ENCODE measurements at places on chromosomes 2 and 18.

DNA sequence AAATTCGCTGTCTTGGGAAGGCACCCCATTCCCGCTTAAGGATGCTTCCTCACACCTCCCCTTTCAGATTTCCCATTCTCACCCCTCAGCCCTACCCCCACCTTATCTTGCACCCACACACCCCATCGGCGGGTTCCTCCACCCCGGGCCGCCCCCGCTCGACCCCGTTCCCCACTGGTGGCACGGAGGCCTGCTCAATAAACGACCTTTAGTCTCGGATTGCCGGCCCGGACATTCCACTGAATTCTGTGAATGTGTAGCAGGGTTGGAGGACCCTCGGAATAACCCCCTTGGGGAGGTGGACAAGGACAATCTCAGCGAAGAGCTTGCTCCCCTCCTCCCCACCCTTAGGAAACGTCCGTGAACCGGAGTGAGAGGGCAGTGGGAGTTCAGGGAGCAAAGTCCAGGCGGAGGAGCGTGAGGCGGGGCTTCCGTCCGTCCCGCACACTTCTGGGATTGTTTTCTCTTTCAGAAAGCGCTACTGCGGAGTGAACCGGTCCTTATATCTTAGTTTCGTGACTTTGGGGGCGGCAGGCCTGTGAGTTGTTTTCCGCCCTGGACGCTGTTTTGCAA lies 2.8 kb upstream of the LBX2 start:
- DNase-seq: no peak

- DNase-seq: no peak
Measured at GRCh38 chr2:73415906-73416305, 30.3 kb downstream of the ALMS1 start.

GRCh38 chr2:102040229-102040628 lies 48.5 kb downstream of the IL1R2 start:
- DNase-seq: no peak

DNA sequence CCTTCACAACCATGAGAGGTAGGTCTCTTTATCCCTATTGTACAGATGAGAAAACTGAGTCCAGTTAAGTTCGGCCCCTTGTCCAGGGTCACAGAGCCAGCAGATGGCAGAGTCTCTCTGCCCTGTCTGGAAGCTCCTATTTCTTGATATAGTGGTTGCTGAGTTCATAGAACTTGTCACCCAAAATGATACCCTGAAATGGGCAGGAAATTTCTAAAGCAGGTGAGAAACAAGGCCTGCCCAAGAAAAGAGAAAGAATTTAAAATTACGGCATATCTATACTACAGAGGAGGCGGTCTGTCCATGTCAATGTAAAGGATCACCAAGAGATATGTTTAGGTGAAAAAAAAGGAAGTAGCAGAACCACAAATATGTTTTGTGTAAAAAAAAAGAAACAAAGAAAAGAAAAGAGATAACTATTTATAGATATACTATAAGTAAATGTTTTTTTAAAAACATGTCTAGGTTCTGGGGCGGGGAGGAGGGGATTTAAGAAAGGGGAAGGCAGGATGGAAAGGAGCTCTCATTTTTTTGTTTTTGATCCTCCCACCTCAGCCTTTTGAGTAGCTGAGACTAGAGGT lies 39.8 kb downstream of the MYO7B start:
- DNase-seq: no peak

GRCh38 chr2:217988840-217989204 lies 14.0 kb downstream of the TNS1 start:
- no peak for DNase-seq

GRCh38 chr2:25669520-25669919 lies 3.9 kb downstream of the DTNB start:
- no peak for DNase-seq

Data from stimulated activated CD4-positive, alpha-beta T cell treated with anti-CD3 and anti-CD28 coated beads, Interleukin-4, amount 100 ng/mL, for 48 hours (primary cell).